ENCODE measurements at places on chromosomes 6 and 20.

GRCh38 chr6:129661536-129662405 is 48.2 kb downstream of the ARHGAP18 start:
- no peak for DNase-seq

- no peak for DNase-seq
These were observed 351.7 kb downstream of the CDC5L start for GRCh38 chr6:44739181-44739580.

- DNase-seq: no peak
These were observed 248.7 kb upstream of the JAG1 start for GRCh38 chr20:10922506-10922905.

DNA sequence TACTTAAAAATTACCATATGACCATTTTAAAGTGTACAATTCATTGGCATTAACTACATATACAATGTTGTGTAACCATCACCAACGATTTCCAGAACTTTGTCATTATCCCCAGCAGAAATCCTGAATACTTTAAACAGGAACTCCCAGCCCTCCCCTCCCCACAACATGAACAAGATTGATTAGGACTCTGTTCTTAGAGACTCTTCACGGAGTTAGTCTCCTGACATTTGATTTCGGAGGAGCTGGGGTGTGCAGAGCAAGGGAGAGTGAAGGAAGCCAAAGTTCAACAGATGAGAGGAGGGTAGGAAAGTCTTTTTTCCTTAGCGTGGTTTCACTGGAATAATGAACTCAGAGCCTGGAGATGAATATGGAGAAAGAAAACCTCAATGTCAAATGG is 17.2 kb upstream of the QKI start:
- no peak for DNase-seq

DNA sequence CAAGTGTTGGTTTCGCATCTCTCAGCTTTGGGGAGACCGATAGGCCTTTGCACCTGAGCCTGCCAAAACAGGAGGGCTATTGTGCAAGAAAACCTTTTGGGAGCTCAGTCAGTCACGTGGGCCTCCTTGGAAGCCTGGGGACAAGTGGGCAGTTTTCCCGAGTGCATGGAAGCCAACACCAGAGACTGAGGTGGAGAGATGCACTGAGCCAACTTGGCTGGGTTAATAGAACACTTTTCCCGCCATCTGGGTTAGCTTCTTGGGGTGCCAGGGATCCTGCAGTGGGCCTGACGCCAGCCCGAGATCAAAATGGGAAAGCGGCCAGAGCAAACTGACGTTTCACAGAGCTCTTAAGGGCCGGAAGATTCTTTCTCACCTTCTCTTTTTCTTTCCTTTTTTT is 2.8 kb upstream of the OOEP start:
- no peak for DNase-seq

DNA sequence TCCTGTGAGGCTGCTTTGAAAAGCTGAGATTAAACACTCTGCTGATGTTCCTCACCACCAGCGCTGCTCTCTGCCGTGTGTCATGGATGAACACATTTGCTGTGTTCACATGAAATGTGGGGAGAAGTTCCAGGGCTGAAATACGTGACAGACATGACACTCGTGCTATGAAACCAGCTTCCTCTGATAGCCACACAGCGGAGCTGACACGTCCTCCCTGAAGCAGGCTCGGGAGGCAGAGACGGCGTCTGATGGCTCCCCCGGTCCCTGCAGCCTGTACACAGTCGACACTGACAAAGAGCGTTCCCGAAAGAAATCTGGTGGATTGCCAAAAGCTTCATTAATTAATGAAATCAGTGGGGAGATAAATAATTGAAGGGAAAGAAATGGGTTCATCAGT is 17.5 kb downstream of the AGPAT4 start:
- no peak for DNase-seq
